ENCODE measurements at places on chromosomes 6 and 20. TPM values are rescaled to one million over a fixed set of nuclear protein-coding genes. Genes with fewer than 3 reads are reported as not detected.

DNA sequence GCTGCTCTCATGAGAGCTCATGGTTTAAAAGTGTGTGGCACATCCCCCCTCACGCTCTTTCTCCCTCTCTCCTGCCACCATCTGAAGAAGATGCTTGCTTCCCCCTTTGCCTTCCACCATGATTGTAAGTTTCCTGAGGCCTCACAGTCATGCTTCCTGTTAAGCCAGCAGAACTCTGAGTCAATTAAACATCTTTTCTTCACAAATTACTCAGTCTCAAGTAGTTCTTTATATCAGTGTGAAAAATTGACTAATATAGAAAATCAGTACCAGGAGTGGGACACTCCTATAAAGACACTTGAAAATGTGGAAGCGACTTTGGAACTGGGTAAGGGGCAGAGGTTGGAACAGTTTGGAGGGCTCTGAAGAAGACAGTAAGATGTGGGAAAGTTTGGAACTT is 45.0 kb downstream of the HACE1 start:
- no peak for DNase-seq

DNA sequence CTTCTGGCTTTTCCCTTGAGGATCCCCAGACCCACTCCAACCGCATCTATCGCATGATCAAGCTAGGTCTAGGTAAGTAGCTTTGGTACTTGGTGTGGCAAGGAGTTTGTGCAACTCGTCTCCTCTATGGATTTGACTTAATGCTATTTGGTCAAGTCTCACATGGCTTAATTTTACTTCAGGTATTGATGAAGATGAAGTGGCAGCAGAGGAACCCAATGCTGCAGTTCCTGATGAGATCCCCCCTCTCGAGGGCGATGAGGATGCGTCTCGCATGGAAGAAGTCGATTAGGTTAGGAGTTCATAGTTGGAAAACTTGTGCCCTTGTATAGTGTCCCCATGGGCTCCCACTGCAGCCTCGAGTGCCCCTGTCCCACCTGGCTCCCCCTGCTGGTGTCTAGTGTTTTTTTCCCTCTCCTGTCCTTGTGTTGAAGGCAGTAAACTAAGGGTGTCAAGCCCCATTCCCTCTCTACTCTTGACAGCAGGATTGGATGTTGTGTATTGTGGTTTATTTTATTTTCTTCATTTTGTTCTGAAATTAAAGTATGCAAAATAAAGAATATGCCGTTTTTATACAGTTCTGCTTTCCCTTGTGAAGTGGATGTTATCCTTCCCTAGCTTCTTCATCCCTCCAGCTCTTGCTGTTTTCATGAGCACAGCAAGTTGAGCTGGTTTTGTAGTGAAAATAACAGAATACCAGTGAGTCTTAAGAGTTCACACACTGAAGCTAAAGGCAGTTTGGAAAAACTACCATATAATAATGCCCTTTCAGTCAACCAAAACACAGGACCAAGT is 3.8 kb downstream of the SLC35B2 start:
- DNase-seq = no peak

Gene MICA
- 6.3 TPM for total RNA-seq

Gene OXT
- total RNA-seq = 8.4 TPM

Gene HDGFL1
- not detected for total RNA-seq

All from left lobe of liver (tissue), 2 donors.